ENCODE measurements at places on chromosomes 3 and 15.

- no peak for DNase-seq
These were observed 72.7 kb upstream of the LRTM1 start for GRCh38 chr3:55000546-55000945.

DNA sequence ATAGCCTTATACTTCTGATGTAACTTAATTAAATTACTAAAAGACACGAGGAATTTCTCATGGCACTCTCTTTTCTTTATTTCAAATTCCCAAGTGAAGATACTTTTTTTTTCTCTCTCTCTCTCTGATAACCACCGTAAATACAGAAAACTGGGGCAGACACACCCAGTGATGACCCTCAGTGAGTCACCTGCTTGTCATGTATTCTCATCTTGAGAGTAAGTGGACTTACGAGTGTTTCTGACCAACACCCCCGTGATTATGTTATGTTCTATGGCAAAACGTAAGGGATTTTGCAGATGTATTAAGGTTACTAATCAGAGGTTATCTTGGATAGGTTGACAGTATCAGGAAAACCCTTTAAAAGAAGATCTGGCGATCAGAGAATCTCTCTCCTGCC, 348.8 kb upstream of the ZNF717 start:
- no peak for DNase-seq

- no peak for DNase-seq
These were observed 101.3 kb downstream of the THRB start for GRCh38 chr3:24393316-24393715.

DNA sequence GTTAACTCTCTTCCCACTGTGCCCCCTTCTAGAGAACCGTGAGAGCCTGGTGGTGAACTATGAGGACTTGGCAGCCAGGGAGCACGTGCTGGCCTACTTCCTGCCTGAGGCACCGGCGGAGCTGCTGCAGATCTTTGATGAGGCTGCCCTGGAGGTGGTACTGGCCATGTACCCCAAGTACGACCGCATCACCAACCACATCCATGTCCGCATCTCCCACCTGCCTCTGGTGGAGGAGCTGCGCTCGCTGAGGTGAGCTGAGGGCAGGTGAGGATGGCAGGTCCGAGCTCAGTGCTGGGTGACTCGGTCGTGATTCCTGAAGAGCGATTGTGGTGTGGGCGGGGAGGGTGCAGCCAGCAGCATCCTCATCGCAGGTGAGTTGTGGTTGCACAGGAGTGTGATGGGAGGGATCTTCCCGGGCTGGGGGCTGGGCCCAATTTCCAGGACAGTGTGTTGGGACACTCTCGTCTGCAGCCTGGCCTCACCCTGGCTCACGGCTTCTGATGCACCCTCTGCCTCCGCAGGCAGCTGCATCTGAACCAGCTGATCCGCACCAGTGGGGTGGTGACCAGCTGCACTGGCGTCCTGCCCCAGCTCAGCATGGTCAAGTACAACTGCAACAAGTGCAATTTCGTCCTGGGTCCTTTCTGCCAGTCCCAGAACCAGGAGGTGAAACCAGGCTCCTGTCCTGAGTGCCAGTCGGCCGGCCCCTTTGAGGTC, 8.0 kb downstream of the MCM2 start:
- no peak for DNase-seq

- no peak for DNase-seq
These were observed 105.0 kb downstream of the FHIT start for GRCh38 chr3:61146010-61146890.

DNA sequence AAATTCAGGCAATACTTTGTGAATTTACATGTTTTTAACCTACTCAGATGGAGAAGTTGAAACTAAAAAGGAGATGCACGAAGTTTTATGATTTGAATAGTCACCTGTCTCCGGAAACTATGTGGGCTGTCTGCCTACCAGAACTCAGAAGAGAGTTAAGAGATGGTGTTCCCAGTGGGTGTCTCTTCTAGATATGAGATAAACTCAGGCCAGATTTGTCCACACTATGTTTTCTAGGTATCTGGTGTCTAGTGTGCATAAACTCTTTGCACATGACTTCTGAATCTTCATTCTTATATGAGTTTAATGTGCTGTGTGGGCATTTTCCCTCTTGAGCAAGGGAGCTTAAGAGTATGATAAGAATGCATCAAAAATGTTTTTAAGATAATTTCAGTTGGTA, 222.8 kb downstream of the FOXP1 start:
- DNase-seq: no peak

DNA sequence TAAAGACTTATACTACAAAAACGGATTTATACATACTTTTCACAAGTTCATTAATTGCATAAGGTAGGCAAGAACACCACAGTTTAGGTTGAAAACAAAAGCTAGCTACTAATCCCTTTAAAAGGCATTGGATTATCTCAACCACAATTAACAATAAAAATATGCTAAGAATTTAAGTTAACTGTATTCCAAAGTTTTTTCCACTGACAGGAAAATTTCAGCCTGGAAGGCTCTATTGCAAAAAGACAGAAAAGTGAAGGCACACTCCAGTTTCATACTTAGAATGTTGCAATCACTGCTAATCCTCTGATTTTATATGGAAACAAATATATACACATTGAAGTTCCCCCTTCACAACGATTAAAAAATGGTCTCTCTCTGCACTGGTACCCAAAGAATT, 71.5 kb downstream of the TJP1 start:
- DNase-seq: no peak

- DNase-seq: no peak
These were observed 34.6 kb downstream of the GNB4 start for GRCh38 chr3:179416681-179417080.

DNA sequence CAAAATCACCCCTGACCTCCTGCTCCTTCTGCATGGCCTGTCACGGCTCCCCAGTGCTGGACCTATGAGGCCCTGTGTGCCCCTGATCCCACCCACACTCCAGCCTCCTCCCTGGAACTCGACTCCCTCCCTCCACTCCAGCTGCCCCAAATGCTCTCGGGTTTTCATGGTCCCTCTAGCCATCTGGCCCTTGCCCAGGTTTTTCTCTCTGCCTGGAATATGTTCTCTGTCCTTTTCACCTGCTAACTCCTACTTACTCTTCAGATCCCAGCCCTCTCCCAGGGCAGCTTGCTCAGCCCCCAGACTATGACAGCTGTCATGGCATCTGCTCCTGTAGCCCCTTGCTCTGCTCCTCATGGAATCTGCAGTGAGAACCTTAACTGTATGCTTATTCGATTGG, 30.3 kb downstream of the DUSP7 start:
- DNase-seq: no peak

DNA sequence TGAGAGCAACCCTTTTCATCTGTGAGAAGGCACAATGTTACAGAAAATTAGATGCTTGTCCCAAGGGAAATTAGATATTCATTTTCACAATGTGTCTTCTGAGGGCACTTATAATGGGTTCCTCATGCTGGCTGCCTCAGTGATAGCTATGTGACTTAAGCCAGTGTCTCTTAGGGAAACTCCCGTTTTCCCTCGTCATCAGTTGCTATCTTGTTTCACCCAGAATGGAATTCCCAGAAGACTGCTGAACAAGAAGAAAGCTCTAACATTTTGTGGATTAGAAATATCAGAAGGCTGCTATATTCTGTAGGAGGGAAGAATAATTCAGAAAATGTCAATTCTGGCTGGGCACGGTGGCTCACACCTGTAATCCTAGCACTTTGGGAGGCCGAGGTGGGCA, 67.9 kb upstream of the WDR72 start:
- DNase-seq: no peak

DNA sequence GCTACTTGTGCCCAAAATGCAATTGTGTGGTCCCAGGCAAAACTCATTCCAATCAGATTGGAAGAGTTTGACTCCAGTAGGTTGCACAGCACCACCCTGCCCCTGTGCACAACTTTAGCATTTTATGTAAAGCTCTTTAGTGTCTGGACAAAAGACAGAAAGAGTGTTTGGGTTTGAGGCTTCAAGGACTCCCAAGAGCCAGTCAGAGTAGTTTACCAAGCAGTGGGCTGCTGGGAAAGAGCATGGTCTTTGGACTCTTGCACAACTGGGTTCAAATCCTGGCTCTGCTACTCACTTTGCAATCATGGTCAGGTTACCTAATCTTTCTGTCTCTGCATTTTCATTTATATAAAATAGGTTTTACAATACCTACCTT, 75.8 kb upstream of the UMPS start:
- no peak for DNase-seq

DNA sequence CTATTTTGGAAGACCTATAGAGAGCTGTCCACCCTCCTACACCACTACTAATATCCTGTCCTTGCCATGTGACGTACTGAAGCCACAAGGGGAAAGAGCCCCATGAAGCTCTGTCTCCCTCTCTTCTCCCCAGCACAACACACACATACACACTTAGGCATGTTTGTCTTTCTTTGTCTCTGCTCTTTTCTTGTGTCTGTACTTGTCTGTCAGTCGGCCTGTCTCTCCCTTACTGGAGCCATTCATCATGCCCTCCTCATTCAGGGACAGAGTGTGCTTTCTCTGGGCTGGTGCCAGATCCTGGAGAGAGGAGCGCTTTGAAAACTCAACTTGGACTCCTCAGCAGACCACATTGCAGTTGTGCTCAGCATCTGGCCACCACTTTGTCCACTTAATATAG, 47.6 kb downstream of the PSMD6 start:
- DNase-seq: no peak

Data from T-helper 9 cell (primary cell).